Stimulated activated CD8-positive, alpha-beta memory T cell treated with anti-CD3 and anti-CD28 coated beads, Interleukin-15, amount 100 ng/mL, for 1 hour (primary cell): ENCODE measurements at places on chromosomes 4 and X.

- no peak for DNase-seq
Measured at GRCh38 chrX:7131621-7132020, 15.9 kb upstream of the STS start.

DNA sequence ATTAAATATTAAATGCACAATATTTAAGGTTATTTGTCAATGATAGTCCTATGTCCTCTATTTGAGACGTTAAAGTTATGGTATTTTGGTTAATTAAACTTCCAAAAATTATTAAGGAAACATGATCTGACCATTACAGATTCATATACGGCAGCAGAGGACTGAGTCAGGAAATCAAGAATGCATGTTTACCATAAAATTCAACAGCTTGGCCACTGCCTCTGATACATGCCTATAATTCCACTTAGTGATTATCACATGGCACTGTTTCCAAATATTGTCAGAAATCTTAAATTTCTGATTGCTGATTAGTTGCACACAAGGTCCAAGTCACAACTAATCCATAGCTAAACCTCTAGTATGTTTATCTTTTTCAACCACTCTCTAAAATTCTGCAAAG, 232.2 kb upstream of the UGT8 start:
- no peak for DNase-seq

- DNase-seq = no peak
Measured at GRCh38 chr4:74474345-74475090, 29.6 kb downstream of the AREG start.

- DNase-seq = no peak
Measured at GRCh38 chrX:134369576-134369975, 90.4 kb upstream of the HPRT1 start.

- no peak for DNase-seq
Measured at GRCh38 chrX:133746593-133746992, 238.8 kb downstream of the GPC3 start.

GRCh38 chrX:41276661-41277506, 57.1 kb upstream of the DDX3X start:
- no peak for DNase-seq

DNA sequence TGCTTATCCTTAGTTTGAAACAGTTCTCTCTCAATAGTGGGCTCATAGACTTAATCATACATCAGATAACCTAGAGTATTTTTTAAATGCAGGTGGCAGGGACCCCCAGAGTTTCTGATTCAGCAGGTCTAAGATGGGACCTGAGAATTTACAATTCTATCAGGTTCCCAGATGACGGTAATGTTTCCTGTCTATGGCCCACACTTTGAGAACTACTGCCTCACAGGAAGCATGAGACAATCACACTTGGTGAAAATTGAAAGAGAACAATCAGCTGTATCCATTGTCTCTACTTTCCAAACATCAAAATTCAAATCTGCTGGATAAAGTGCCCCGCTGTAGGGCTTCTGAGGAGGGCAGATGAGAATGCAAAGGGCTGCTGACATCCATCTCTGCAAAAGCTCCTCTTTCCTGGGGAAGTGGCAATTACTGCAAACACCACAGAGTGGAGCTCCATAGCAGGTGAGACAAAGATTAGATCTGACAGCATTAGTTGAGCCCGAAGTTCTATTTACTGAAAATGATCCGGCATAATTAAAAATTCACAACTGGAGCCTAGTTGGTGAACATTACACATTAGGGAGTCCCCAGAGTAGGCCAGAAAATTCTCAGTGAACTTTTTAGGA, 187.8 kb upstream of the MBNL3 start:
- no peak for DNase-seq

GRCh38 chrX:38192007-38192810, 28.5 kb downstream of the SRPX start:
- no peak for DNase-seq

DNA sequence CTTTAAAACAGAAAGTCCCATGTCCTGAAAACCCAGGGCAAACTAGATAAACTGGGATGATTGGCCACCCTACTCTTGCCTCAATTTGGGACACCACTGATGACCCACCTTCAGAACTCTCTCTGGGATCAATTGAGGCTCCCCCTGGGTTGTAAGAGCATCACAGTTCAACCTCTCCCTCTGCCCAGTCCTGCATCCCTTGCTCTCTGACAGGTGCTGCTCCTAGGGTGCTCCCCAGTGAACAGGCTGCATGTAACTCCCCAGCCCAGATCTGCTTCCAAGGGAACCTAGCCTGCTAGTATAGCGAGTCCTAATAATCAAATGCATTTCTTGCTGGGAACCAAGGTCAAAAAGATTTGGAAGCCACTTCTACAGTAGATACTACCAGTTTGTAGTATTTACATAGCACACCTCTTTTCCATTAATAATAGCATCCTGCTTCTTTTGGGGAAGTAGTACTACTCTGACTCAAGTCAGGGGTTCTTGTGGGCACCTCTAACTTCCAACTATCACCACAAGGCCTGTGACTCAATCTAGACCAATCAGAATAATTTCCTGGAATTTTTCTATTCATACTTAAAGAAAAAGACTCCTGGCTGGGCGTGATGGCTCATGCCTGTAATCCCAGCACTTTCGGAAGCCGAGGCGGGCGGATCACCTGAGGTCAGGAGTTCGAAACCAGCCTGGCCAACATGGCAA, 42.1 kb upstream of the SPINK2 start:
- DNase-seq = no peak

- DNase-seq = no peak
Measured at GRCh38 chrX:36978886-36979285, 29.3 kb upstream of the FAM47C start.
